Right lobe of liver (tissue), 6 donors: ENCODE measurements at places on chromosomes 3 and 15. TPM values are rescaled to one million over a fixed set of nuclear protein-coding genes. Genes with fewer than 3 reads are reported as not detected.

SERF2 gene
- 570 TPM for total RNA-seq

HTR3D gene
- not detected for total RNA-seq

SMAD6 gene
- total RNA-seq = 12.2 TPM

RPUSD3 gene
- total RNA-seq = 19.4 TPM

PBRM1 gene
- total RNA-seq = 28.0 TPM

CLDN16 gene
- total RNA-seq = 0.97 TPM

CPB1 gene
- 0.44 TPM for total RNA-seq

DZIP3 gene
- 2.2 TPM for total RNA-seq

TMEM158 gene
- total RNA-seq = 0.59 TPM

IL20RB gene
- 0.37 TPM for total RNA-seq

XXYLT1 gene
- 1.7 TPM for total RNA-seq

ISL2 gene
- total RNA-seq = not detected

RHOV gene
- not detected for total RNA-seq

ITIH1 gene
- total RNA-seq = 1,846 TPM

SNX1 gene
- 69.3 TPM for total RNA-seq

IL17RD gene
- 0.30 TPM for total RNA-seq

AGBL1 gene
- not detected for total RNA-seq

COL8A1 gene
- 1.3 TPM for total RNA-seq

PLA2G4E gene
- not detected for total RNA-seq

GUCA1C gene
- total RNA-seq = not detected

CDCP1 gene
- total RNA-seq = 0.74 TPM

OR5K2 gene
- not detected for total RNA-seq

CTNNB1 gene
- 160 TPM for total RNA-seq

PRRT3 gene
- total RNA-seq = 0.43 TPM
